ENCODE measurements at places on chromosomes 11 and 22.
A peak's percentile ranks its signal among the peaks of the same experiment; 100 is the strongest.

DNA sequence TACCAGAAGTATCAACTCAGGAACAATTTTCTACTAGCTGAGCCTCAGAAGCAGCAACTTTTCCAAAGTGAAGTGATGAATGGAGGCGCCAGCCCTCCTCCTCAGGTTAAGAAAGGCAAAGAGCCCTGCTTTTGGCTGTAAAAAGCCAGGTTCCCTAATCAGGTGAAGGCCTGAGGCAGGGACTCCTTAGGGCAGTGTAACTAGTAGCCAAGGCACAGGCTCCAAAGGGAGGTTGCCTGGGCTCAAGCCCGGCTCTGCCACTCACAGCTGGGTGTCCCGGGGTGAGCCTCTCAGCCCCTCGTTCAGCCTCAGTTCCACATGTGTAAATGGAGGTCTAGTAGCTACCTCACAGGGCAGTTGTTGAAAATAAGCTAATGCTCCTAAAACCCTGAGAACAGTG is 19.5 kb downstream of the TSKU start:
- no peak for DNase-seq

DNA sequence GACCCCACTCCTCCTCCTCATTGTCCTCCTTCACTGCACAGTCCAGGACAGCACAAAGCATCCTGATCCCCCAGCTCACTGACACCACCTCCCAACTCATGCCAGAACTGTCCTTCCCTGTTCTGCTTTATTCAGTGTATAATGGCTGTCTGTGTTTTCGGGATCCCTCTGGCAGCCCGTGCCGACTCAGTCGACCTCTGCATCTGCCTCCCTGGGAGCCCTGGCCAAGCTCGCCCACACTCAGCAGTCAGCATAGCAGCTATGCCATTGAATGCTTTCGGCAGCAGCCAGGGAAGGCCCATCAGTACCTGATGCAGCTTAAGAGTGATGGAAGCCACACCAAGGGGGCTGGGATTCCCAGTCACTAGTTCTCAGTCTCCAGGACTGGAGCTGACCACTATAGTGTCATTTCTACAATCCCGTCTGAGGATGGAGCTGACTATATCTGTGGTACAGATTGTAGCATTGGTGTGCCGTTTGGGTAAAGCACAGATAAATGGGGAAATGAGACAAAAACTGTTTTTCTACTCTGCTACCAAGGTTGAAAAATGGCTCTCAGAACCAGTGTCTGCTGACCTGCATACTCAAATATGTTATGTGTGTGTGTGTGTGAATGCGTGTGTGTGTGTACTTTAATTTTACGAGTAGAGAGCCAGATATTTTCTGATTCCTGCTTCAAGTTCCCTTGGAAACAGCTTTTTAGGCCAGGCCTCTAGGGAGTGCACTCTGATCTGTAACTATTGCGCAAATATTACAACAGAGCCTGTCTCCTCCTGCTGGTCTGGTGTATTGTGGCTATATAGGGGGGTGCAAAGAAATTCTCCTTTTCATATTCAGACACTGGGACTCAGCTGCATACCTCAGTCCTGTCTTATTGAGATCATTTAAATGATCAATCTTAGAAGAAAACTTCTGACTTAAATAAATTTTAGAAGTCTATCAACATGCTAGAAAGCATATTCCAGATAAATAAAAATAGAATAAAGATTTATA is 78.8 kb upstream of the TOP3B start:
- no peak for DNase-seq

- DNase-seq = no peak
Observed at GRCh38 chr22:26555478-26555877, 34.5 kb downstream of the TPST2 start.

DNA sequence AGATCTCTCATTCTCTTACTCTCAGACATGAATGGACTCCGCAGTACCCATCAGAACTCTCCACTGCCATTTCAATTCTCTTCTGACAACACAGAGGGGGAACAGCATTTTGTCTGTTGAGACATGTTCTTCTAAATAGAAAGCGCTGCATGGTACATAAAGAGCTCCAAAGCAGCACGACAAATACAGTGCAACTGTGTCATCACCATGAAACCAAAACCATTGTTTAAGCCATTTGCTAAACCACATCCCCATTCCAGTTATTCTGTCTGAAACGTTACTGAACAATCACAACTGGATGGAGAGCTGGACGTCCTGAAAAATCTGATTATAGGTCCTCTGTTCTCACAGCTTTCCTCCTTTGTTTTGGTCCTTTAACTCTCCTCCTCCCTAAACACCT is 17.9 kb upstream of the TENM4 start:
- no peak for DNase-seq

- DNase-seq = no peak
Observed at GRCh38 chr11:587546-587945, 11.3 kb downstream of the PHRF1 start.

DNA sequence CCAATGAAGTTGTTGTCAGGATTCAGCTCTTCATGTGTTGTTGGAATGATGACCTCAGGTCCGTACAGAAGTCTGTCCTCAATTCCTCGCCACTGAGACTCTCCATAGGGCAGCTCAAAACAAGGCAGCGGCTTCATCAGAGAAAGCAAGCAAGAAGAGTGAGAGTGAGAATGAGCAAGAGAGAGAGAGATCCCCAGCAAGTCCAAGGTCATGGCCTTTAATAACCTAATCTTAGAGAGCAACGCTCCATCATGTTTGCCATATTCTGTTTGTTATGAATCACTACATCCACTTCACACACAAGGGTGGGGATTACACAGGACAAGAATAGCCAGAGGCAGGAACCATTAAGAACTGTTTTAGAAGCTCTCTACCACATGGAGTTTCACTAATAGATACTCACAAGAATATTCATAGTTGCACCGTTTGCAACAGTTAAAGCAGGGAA is 23.3 kb upstream of the MMP7 start:
- no peak for DNase-seq

DNA sequence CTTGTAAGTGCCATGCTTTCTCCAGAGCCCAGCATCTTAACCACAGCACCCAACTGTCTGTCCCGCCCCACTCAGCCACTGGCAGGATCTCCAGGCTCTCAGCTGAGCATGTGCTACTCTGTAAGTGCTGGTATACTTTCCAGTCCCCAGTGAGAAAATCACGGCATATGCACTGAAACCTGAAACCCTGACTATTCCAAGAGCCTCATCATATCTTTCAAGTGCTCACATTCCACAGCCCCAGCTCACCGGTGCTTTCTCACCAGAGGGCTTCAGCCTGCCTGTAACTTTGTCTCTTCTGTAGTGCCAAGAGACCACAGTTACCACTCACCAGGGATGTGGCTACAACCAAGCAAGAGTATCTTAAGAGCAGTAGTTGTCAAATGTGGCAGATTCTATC is 24.4 kb upstream of the PAMR1 start:
- DNase-seq = no peak

DNA sequence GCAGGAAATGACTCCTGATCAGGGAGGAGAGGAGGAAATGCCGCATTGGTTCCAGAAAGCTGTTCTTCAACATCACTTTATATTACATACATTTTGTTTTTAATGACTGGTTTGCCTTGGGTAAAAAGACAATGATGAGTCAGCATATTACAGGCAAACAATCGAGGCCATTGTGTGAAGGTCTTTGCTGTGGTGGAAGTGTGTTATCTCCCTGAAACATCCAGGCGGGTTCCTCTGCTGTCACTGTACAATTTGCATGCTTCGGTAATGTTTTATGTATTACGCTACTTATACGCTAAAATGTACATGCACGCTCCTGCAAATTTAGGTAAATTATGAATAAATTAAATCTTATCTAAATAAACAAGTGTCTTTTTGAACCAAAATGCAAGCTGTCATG is 161.1 kb downstream of the KIRREL3 start:
- DNase-seq = no peak

DNA sequence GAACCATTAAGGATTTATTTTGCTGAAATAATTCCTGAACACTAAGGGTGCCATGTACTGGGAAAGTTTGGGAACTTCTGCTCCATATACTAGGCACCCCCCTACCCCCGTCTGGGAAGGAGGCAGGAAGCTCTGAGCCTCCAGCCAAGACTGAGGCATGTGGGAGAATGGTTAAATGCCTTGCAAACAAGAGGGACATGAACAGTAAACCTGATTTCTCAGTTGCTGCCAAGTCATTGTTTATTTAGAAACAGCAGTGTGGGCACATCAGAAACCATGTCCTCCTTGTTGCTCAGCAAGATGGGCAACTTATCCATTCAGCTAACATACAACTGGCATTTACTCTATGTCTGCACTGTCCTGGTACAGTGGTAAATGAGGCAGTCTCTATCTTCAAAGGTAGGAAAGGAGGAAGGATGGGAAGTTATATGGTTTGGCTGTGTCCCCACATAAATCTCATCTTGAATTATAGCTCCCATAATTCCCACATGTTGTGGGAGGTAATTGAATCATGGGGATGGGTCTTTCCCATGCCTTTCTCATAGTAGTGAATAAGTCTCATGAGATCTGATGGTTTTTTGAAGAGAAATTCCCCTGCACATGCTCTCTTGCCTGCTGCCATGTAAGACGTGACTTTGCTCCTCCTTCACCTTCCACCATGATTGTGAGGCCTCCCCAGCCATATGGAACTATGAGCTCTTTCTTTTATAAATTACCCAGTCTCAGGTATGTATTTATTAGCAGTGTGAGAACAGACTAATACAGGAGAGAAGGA is 459.1 kb downstream of the MIAT start:
- DNase-seq = no peak

GRCh38 chr11:110471371-110471770 is 41.6 kb downstream of the FDX1 start:
- DNase-seq = no peak

- DNase-seq = no peak
Observed at GRCh38 chr11:92854952-92855351, 114.5 kb upstream of the MTNR1B start.

- DNase-seq = peak; percentile 25
Observed at GRCh38 chr11:70176940-70177689, 26.0 kb upstream of the FADD start.
